Glutamatergic neuron (in vitro differentiated cells): ENCODE measurements at places on chromosomes 11 and 22.

DNA sequence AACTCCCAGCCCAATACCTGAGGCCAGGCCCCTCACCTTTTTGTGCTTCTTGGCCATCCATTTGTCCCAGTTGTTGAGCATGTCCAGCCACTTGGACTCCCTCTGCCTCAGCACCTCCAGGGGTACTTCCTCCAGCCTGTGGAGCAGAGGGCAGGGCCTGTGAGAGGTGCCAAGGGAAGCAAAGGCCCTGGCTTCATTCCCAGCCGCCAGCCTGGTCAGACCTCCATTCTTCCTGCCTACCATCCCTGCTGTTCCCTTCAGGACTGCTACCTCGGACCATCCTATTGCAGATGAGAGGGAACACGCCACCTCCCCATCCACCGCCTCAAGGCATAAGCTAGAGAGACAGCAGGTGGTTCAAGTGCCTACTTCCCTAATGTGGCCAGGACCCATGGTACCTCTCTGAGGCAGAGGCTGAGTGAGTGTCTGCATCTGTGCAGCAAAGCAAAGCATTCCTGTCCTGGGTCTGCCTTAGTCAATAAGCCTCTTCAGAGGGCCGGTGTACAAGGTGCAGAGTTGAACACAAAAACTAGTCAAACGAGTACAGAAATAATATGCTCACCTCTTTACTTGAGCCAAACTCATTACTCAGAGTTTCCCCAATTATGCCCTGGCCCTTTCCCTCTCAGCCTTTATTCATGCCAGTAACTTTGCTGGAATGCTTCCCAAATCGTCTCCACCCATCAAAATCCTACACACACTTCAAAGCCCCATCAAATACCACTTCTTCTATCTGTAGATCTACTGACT is 15.4 kb upstream of the CASTOR1 start:
- DNase-seq: no peak
- peaks cover 2% of the 10 kb centered on the region for H3K27me3 ChIP-seq
- H3K27ac ChIP-seq: no peak overlapping the region
- peaks cover 2% of the 10 kb centered on the region for H3K4me1 ChIP-seq

DNA sequence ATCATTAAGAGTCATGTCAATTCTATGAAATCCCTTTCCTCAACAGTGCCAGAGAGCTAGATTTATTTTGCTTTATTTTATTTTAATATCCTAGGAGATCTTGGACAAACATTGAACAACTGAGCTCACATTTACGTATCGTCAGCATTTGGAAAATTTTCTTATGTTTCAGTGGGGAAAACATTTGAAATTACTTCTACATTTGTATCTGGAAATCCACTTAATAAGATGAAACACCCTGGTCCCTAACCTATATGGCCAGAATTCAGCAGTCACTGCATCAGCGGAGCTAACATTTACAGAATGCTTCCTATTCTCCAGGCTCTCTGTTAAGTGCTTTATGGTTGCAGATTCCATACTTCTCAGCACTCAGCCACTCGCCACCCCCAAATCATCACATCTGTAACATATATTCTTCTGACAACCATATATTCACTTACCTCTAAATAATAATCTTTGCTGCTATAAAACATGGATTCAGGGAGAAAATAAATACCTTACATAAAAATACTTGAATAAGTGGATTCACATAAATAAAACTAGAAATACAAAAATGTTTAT is 773.9 kb downstream of the JRKL start:
- no peaks in the 10 kb centered on the region for H3K27me3 ChIP-seq
- no peaks in the 10 kb centered on the region for H3K36me3 ChIP-seq
- no peaks in the 10 kb centered on the region for H3K4me1 ChIP-seq
- H3K27ac ChIP-seq: no peak overlapping the region
- no peak overlapping the region for H3K4me3 ChIP-seq

GRCh38 chr11:130727157-130728119 is 188.8 kb downstream of the SNX19 start:
- H3K27me3 ChIP-seq: no peaks in the 10 kb centered on the region
- DNase-seq: no peak
- H3K27ac ChIP-seq: no peak overlapping the region
- H3K4me1 ChIP-seq: no peaks in the 10 kb centered on the region
- no peak overlapping the region for H3K4me3 ChIP-seq

DNA sequence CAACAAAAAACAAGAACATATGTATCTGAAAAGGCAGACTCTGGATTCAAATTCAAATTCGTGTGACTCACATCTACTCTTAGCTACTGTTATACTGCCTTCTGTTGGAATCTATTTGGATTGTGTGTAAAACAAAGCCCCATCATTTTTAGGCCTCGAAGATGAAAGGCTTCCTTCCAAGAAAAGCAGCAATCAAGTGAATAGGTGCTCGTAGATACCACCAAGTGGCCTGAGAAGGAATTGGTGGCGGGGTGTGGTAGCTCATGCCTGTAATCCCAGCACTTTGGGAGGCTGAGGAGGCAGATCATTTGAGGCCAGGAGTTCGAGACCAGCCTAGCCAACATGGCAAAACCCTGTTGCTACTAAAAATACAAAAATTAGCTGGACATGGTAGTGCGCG is 4.2 kb downstream of the GRAMD1B start:
- H3K4me3 ChIP-seq: no peak overlapping the region
- H3K27ac ChIP-seq: no peak overlapping the region
- no peaks in the 10 kb centered on the region for H3K36me3 ChIP-seq
- peak; percentile 39 for DNase-seq
- H3K27me3 ChIP-seq: peaks cover 9% of the 10 kb centered on the region

GRCh38 chr22:49994361-49995040 is 18.1 kb downstream of the IL17REL start:
- no peak overlapping the region for H3K4me3 ChIP-seq
- H3K36me3 ChIP-seq: peaks cover 6% of the 10 kb centered on the region
- H3K4me1 ChIP-seq: no peaks in the 10 kb centered on the region
- H3K27me3 ChIP-seq: peaks cover 8% of the 10 kb centered on the region

DNA sequence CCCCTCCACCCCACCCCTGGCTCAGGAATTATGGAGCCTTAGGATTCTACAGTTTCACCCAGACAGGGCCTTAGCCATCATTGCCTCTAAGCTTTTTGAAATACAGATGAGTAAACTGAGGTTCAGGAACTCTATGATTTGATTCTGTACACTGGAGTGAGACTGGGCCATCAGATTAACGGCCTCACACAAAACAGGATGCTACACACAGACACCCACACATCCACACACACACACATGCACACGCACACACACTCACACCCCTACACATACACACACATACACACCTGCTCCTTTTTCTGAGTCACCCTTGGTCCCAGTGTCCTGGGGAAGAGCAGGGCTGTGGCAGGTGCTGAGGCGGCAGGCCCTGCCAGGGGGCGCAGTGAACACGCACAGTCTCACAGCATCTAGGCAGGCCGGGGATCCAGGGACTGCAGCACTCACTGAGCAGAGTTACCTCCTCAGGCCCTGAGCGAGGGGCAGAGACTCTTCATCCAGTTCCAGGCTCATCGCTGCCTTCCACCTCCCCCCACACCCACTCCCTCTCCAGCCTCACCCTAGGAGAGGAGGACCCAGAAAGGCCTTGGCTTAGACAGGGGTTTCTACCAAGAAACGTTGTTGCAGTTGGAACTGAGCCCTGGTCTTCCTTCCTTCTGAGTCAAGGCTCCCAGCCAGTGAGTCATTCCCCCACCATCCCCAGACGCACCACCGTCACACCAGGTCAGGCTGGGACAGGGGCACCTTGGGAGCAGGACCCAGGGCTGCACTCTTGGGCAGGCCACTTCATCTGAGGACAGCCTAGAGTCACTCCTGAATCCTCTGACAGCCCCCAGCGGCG is 89.8 kb upstream of the PARVA start:
- H3K27me3 ChIP-seq: peaks cover 13% of the 10 kb centered on the region
- DNase-seq: peak; percentile 84
- peaks cover 26% of the 10 kb centered on the region for H3K4me1 ChIP-seq
- peak overlapping the region; percentile 4 for H3K27ac ChIP-seq
- H3K4me3 ChIP-seq: no peak overlapping the region

DNA sequence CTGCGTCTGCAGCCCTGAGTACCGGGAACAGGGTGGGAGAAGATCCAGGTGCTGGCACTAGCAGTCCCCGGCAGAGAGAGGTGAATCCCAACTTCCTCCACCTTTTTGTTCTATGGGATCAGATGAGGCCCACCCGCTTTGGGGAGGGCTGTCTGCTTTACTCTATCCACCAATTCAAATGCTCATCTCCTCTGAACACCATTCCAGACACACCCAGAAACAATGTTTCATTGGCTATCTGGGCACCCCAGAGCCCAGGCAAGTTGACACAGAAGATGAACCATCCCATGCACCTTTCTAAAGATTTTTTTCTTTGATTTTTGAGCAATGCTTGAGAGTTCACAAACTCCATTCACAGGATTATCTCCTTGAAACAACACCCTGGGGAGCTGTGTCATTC is 78.0 kb downstream of the PARVB start:
- H3K36me3 ChIP-seq: no peaks in the 10 kb centered on the region
- H3K27ac ChIP-seq: no peak overlapping the region
- peaks cover under 1% of the 10 kb centered on the region for H3K4me1 ChIP-seq
